COLO829 (cell line): ENCODE measurements at places on chromosomes 4 and X.
A peak's percentile ranks its signal among the peaks of the same experiment; 100 is the strongest.

GRCh38 chr4:85028910-85029309 lies 62.4 kb upstream of the WDFY3 start:
- DNase-seq: peak; percentile 67

DNA sequence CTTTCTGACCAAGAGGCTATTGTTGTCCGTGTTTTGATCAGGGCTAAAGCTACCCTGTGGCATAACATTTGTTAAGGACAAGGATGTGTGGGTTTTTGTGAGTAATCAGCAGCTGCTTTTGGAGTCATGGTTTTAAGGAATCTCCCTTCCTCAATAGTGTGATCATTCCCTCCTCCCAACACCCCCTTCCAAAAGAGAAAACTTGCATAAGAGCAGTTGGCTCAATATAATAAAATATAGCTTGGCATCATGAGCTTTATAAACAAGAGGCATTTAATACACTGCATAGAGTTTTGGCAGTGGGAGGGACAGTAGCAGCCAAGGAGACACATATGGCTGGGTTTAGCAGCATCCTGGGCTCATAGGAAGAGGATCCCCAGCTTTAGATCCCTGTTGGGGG lies 84.7 kb downstream of the NHS start:
- DNase-seq: peak; percentile 13

- no peak for DNase-seq
These were observed 96.6 kb upstream of the GATB start for GRCh38 chr4:151857368-151857767.

- no peak for DNase-seq
These were observed 1276.1 kb downstream of the PCDH7 start for GRCh38 chr4:31995943-31996901.

DNA sequence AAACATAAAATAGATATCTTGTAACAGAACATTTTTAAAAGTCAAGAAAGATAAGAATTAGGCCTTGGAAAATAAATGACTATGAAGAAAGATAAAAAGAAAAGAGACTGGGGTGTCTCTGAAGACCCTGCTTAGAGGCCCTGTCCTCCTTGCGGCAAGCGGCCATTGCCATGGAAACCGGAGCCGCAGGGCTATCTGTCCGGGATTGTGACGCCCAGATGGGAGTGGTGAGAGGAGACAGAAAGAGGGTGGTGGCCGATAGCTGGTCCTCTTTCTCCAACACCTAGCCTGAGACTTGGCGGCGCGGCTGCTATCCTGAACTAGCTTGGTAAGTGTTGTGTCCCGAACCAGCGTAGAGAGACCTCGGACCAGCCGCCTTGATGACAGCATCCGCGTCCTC lies at the start of gene DUSP21:
Gene DUSP21 (plus strand): TSS at position 269 of the 400 bp plus-strand sequence. CDS start 112 bp downstream, at position 381.
- no peak for DNase-seq

DNA sequence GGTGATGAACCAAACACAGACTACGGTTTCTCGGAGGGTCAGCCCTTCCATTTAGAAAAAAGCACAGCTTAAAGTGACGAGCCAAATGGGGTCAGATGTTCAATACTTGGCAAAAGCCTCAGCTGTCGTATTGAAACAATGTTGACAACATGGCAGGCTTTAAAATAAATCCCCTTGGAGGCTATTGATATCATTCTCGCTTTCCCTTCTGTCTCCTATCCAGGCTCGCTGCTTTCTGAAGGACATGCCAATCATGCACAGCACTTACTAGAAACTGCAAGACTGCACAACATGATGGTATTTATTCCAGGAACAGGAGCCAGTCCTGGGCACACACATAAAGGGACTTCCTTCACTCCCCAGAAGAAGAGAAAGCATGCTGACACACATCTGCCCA lies 137.9 kb downstream of the SLC7A11 start:
- DNase-seq: no peak
